CD4-positive, alpha-beta T cell treated with Interleukin-1 beta for 1 hour (primary cell): ENCODE measurements at places on chromosomes 16 and 17.
A peak's percentile ranks its signal among the peaks of the same experiment; 100 is the strongest.

GRCh38 chr17:13351046-13351445 is 250.7 kb downstream of the HS3ST3A1 start:
- no peak for DNase-seq

- no peak for DNase-seq
Measured at GRCh38 chr17:73072219-73072962, 20.1 kb downstream of the SLC39A11 start.

DNA sequence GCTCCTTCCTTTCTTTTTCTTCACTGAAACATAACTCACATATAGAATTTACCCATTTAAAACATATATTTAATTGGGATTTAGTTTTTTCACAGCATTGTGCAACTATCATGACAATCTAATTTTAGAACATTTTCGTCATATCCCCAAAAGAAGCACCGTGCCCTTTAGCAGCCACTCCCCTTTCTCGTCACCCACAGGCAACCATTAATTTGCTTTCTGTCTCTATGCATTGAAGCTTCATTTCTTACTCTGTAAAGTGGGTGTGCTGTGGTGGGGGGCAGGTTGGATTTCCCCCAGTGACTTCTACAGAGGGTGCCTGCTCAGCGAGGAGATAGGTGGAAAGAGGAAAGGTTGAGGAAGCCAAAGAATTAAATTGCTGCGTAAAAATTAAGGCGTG is 35.8 kb downstream of the MRC2 start:
- DNase-seq: no peak

GRCh38 chr16:50666658-50667496 is 14.2 kb downstream of the SNX20 start:
- peak; percentile 49 for DNase-seq

GRCh38 chr17:44119062-44119461 is 4.4 kb downstream of the HDAC5 start:
- no peak for DNase-seq

DNA sequence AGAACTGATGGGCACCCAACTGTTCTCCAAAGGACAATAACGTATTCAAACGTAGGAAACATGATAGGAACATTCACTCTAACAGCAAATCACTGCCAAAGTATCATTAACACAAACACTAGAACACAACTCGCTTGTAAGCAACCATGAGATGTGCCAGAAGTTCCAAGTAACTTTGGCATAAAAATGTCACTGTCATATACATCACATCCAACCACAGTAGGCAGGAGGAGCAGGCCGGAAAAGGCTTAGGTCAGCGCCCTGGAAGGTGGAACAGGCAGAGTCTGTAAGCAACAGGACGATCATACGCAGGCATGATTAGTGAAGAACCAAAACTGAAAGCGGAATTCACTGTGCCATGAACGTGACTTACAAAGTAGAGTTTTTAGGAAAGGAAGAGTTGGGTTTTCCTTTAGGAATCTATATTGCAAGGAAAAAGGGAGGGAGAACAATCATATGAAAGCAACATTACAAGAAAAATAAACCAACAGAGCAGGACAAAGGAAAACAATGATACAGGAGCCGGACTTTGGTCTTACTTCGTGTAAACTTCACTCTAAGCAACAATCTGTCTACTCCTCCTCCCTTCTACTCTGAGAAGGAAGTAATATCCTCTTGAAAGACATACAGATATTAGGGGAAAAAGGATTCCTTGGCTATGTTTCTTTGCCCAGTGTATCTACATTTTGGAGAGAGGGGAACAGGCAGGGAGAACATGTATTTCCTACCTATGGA is 52.3 kb downstream of the YWHAE start:
- peak; percentile 18 for DNase-seq

DNA sequence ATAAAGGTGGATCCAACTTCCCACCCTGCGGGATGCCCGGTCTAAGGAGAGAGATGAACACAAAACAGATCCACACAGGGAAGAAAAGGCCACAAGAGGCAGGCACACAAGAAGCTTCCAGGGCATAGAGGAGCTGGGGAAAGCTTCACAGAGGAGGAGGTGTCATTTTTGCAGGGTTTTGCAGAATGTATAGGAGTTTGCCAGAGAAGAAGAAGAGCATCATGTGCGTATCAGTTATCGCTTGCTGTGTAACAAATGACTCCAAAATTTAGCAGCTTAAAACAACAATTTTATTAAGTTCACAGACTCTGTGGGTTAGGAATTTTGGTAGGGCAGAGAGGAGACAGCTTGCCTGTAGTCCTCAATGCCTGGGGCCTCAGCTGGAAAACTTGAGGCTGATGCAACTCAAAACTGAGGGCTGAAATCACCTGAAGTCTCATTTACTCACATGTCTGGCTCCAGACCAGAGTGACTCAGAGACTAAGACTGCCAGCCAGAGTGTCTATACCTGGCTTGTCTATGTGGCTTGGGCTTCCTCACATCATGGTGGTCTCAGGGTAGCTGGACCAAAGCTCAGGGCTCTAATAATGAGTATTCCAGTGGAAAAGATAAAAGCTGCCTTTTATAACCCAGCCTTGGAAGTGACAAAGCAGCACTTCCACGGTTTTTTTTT is 33.9 kb upstream of the ZNF423 start:
- DNase-seq: no peak

GRCh38 chr17:63406689-63407330 is 39.3 kb downstream of the CYB561 start:
- peak; percentile 77 for DNase-seq

- DNase-seq: peak; percentile 14
Measured at GRCh38 chr16:3857189-3858043, 23.1 kb downstream of the CREBBP start.

GRCh38 chr17:79263191-79263590 is 188.6 kb downstream of the ENGASE start:
- DNase-seq: no peak

DNA sequence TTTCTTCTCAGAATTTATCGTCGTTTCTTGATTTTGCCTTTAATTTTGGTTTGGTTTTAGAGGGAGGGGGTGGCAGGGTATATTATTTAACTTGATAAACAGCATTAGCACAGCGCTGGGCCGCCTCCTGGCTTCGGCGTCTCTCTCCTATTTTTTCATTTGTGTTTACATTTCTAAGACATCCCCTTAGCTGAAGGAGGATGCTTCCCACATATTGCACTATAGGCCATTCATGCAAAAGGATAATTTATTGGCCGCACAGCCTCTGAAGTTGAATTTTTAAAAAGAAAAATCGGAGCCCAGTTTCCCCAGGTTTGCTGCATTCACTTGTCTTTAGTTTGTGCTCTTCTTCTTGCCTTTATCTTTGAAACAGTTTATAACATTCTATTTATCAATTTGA is 497.4 kb upstream of the ZFHX3 start:
- no peak for DNase-seq

GRCh38 chr17:29210879-29211278 is 30.7 kb upstream of the MYO18A start:
- DNase-seq: no peak

DNA sequence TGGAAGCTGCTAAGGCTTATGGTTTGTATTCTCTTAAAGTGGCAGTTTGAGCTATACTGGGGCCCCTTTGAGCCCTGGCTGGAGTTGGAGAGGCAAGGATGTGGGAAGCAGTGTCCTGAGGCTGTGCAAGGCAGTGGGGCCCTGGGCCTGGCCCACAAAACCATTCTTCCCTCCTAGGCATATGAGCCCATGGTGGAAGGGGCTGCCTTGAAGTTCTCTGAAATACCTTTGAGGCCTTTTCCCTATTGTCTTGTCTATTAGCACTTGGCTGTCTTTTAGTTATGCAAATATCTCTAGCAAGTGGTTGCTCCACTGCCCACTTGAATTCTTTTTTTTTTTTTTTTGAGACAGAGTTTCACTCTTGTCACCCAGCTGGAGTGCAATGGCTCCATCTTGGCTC is 119.2 kb downstream of the PCTP start:
- DNase-seq: no peak

DNA sequence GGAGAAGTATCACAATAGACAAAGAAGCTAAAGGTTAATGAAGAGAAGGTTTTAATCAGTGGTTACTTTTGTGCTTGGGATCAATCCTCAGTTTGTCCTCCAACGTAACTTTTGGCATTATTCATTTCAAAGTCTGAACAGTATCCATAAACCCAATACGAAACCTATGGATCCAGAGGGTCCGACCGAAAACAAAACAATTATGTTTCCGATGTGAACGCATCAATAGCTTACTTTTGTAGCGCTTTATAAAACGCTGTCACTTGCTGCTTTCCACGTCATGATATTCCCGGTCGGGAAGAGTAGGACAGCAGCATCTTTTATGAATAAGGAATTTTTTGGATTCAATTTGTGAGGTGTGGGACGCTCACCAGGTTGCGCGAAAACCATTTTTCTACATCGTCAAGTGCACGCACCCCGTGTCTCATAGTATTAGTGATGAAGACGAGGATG is 383.8 kb downstream of the ZFHX3 start:
- no peak for DNase-seq

- DNase-seq: no peak
Measured at GRCh38 chr16:23141500-23141899, 7.8 kb downstream of the USP31 start.
